Temporal lobe (tissue), 4 donors: ENCODE measurements at places on chromosomes 12 and 14. TPM values are rescaled to one million over a fixed set of nuclear protein-coding genes. Genes with fewer than 3 reads are reported as not detected.

ANKS1B gene
- 242 TPM for total RNA-seq

PAPLN gene
- 1.7 TPM for total RNA-seq

SLC8A3 gene
- 32.5 TPM for total RNA-seq

PABPN1 gene
- total RNA-seq, result 38.6 TPM

ZDHHC22 gene
- total RNA-seq, result 9.8 TPM

NIN gene
- 43.3 TPM for total RNA-seq

LTA4H gene
- 31.0 TPM for total RNA-seq
